Glomerular endothelial cell (primary cell): ENCODE measurements at places on chromosomes 7 and 10. TPM values are rescaled to one million over a fixed set of nuclear protein-coding genes. Genes with fewer than 3 reads are reported as not detected.

Gene TAS2R5
- 0.34 and 1.1 TPM in 2 replicates for total RNA-seq

DNA sequence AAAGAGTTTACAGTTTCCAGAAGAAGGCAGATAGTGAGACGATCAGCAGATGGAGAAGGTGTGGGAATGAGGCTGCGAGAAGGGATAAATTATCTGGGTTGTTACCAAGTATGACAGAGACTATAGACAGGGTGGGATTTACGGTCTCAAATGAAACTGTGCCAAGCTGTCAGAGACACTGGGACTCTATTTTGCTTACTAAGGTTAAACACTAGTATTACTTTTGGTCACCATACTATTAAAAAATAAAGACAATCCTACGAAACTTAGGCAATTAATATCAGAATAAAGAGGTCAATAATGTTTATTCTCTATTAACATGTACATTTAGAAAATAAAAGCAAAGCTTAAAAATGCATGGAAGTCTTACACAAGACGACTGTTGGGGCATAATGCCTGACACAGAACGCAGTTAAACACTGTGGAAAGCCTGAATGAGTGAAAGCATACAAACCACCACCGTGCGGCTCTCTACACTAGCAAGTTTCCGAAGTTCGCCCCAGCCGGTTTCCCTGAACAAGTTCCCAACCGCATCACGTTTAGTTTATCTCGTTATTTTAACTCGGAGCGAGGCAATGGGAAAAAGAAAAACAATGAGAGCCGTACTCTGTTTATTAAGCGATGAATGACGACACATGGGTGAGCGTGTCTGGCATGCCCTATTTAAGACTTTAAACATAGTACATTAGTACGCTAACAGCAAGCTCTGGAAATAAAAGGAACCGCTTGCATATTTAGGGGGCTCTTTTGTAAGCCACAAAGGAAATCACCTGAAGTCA is 909 bp upstream of the CC2D2B start:
- peak; percentile 44 for DNase-seq

DNA sequence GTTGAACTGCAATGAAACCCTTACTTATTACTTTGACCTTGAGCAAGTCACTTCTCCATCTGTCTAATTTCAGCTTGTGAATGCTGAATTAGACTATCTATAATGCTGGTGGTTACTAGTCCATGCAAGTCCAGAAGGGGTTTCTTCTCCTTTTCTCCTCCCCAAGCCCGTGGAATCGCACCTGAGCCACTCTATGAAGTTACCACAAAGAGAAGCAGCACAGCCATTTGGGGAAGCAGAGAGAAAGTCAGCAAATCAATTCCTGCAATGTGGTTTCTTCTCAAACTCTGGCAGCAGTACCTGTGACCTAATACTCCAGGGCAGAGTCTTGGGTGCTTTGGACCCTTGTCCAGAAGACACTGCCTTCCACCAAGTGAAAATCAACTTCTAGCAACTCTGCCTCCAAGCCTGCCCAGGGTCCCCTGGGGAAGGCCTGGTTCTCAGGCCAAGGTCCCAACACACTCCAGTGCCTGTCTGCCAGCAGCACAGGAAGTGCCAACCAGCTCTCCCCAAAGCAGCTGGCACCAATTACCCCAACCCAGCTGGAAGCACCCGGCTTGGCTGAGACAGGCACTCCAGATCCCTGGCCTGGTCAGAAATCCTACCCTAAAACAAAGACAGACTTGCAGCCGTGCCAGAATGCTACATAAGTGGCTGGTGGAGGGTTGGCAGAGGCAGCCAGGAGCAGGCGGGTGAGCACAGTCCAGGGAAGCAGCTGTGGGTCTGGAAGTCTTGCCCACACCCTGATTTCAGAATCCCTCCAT is 200.3 kb downstream of the LSM5 start:
- DNase-seq: no peak

DNA sequence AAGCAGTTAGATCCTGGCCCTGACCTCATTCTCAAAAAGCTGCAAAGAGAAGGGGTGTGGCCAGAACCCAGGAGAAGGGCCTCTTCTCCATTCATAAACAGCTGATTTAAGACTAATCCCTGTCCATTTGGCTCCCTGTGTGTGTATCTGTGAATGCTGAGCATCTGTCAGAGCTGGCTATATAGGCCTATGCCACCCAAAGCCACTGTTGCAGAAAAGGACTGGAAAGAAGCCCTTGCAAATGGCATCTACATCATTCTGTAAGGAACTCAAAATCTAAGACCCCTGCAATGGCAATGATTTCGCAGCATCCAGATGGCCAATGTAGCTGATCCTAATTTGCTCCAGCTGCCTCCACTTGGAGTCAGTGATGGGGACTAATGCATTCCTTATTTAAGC is 384.5 kb downstream of the KCNMA1 start:
- DNase-seq: no peak

GRCh38 chr10:48439031-48439430 is 132.6 kb downstream of the MAPK8 start:
- DNase-seq: no peak

DNA sequence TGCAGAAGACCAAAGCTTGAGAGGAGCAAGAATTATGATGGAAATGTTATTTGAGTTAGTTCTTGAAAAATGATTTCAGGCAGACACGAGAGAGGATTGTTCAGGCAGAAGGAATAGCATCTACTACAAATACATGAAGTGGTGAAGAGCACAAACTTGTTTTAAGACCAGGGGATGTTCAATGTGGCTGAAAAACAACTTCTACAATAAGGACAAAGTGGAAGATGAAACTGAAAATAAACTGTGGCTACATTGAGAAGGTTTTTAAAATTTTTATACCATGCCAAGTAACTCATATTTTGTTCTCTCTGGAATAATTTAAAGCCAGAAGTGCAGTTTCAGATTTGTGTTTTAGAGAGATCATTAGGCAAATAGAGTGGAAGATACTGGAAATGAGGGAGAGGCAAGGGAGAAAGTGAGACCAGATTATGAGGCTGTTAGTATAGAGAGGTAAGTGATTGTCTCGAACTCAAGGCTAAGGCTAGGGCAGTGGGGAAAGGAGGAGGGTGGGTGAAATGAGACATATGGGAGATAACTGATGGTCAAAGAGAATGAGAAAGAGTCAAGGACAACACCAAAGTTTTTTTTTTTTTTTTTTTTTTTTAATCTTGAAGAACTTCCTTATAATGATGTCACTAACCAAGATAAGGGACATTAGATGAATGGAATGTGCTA is 115.4 kb downstream of the MDFIC start:
- no peak for DNase-seq

DNA sequence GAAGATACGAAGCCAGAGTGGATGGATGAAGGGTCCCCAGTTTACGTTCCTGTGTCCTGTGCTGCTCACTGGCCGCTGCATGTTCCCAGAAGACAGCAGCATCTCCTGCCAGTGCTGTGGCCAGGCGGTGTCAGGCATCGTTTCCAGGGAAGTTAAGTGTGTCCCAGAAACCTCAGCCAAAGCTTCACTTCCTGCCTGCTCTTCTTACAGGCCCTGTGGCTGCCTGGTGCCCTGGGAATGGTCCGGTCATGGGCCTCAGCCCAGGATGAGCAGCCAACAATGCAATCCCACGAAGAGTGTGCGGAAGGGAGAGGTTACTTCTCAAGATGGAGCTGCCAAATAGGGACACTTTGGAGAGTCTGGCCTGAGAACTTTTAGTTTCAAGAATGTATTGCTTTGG is 99.7 kb upstream of the TARP start:
- no peak for DNase-seq

Gene POLD2
- 44.6 and 55.5 TPM in 2 replicates for total RNA-seq
